ENCODE measurements at places on chromosomes 7 and 10.

- DNase-seq, result no peak
Observed at GRCh38 chr10:105148456-105148855, 507.4 kb downstream of the SORCS3 start.

DNA sequence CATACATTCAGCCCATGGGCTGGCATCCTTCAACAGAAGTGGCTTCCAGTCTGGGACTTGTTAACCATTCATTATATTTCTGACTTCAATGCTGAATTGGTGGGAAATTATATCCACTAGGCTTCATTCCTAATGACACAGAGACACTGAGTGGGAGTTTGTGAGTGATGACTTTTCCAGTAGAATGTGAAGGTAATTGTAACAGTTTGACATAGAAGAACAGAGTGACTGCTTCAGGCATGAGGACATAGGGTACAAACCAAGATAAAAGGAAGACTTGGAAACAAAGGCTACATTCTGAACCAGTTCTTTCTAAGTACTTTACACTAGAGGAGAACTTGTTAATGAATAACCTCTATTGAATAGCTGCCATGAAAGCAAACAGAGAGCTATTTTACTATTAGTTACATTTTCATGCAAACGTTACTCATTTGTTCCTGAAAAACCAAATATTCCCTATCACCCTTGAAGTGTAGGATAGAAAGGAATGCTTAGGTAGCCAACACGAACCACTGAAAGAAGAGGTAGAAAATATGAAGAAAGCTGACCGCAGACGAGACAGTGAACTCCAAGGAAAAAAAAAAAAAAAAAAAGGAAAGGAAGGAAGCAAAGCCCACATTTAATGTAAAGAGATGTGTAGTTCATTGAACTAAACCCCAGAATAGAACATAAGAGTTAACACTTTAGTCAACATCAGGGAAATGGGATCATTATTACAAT, 237.0 kb upstream of the SEMA3C start:
- no peak for DNase-seq

GRCh38 chr7:139351027-139351426, 8.7 kb upstream of the LUC7L2 start:
- no peak for DNase-seq

DNA sequence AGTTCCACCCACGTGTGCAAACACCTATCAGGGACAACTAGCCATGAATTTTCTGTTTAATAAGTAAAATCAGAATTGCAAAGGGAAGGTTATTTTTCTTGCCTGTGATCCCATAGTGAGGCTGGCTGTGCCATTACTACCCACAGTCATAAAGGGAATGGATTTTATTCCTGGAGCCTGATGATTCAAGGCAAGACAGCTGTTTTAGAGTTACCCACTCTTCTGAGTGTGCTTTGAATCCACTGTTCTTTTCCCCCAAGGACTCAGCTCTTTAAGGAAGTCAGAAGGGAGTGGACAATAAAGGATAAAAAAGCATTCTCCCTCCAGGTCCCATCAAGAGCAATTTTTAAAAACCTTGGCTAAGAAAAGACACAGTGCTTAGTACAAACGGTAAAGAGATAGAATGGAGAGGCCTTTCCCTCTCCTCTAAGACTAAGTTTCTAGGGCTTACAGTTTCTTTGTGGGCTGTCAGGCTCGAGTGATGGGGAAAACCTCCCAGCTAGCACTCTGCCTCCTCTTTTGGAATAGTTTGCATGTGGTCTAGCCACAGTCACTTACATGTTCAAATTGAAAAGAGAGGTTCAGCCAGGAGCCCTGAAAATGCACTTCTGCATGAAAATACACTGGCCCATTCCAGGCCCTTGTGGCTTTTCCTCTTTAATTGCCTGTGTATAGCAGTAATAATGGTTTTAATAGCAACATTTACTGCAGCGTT, 5.1 kb upstream of the LRRC4 start:
- DNase-seq, result no peak

DNA sequence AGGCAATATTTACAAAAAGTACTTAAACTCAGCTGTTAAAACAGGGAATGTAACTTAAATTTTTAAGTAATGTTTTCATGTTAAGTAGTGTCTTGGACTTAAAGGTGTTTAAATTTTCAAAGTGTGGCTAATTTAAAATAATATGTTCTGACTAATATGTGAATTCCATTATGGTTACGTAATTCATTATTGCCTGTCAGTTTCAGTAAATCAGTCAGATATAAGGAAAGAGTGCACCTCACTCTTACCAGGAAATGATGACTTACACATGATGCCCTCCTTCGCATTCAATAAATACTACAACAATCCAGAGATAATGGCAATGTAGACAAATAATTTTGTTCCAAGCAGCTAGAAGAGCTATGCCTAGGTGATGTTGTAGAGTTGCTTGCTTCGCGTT, 69.0 kb upstream of the WNT16 start:
- no peak for DNase-seq

DNA sequence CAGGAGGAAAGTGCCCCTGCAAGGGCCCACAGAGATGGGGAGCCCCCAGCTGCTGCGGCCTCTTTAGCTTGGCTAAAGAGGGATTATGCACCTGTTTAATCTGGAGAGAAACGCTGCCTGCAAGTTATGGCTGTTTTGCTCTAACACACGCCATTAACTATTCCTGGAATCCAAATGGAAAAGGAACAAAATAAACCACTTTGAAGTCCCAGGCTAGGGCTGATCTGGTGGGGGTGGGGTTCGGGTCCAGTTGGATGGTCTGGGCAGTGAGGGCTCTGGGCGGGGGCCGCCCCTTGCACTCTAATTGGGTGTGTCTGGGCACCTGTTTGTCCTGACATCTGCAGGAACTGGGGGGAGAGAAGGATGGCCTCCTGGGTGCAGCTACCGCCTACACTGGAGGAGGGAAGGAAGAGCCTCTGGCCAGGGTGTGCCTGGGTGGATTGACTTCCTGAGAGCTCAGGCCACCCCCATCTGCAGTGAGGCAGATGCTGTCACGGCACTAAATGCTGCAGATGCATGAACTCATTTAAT, 300.6 kb downstream of the ZEB1 start:
- DNase-seq, result no peak

Measured in right kidney (tissue), 9 donors.